Sigmoid colon (tissue), 7 donors: ENCODE measurements at places on chromosomes 5 and 9. TPM values are rescaled to one million over a fixed set of nuclear protein-coding genes. Genes with fewer than 3 reads are reported as not detected.

The DMRTA1 gene
- 0.95 TPM for total RNA-seq

DNA sequence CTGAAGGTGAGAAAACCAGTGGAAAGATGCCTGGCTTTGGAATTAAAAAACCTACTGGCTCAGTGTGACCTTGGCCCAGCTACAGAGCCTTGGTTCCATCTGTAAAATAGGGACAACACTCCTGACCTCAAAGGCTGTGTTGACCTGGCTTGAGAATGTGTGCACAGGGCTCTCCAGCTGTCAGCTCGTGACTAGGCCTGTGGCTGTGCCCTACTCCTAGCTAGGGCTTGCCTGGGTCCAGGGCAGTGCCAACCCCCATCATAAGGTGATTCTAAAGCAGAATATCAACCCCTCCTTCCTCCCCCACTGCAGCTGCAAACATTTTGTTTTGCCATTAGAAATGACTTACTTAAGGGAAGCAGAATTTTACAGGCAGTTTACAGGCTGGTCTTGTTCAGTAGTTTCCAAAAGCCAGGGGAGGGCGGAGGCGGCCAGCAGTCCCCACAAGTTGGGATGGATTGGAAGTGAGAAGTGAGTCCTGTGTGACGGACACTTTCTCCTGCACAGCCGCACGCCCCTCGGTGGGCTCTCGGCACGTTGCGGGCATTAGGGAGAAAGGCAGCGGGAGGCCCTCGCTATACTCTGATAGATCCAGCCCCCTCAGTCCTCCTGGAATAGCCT is 7.3 kb downstream of the PITX1 start:
- DNase-seq = no peak

DNA sequence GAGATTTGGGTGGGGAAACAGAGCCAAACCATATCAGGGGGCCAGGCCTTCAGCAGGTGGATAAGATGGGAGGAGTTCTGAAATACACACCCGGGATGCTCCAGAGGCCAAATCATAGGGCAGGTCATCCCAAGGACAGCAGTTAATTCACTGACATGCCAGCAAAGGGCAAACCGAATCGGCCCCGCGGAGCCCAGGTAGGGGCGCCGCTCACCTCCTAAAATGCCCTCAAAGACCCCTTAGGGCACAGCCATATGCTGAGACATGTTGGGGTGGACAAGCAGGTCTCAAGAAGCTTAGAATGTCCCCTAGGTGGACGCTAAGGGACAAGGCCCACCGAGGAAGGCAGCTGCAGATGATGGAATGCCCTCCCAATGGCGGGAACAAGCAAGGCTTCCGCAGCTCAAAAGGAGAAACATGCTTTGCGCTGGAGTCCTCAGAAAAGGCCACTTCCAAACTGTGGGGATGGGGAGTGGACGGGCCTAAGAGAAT is 144.9 kb downstream of the ERCC6L2 start:
- no peak for DNase-seq

- DNase-seq = peak; percentile 94
Measured at GRCh38 chr9:131349881-131350563, 43.9 kb upstream of the PRRC2B start.
